ENCODE measurements at places on chromosomes 12 and 14.

- DNase-seq = no peak
Observed at GRCh38 chr12:58487678-58488161, 432.6 kb downstream of the LRIG3 start.

- DNase-seq = no peak
Observed at GRCh38 chr12:52080403-52081251, 1.1 kb downstream of the SMIM41 start.

- DNase-seq = no peak
Observed at GRCh38 chr12:65859519-65859918, 35.2 kb downstream of the HMGA2 start.

DNA sequence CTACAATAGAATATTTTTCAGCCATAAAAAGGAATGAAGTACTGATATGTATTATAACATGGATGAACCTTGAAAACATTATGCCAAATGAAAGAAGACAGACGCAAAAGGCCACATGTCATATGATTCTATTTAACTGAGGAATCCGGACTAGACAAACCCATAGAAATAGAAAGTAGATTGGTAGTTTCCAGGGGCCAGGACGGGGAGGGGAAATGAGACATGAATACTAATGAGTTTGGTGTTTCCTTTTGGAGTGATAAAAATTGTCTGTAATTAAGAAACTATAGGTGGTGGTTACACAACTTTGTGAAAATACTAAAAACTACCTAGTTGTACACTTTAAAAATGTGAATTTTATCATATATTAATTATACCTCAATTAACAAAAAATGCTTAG, 247.6 kb downstream of the BCAT1 start:
- no peak for DNase-seq

DNA sequence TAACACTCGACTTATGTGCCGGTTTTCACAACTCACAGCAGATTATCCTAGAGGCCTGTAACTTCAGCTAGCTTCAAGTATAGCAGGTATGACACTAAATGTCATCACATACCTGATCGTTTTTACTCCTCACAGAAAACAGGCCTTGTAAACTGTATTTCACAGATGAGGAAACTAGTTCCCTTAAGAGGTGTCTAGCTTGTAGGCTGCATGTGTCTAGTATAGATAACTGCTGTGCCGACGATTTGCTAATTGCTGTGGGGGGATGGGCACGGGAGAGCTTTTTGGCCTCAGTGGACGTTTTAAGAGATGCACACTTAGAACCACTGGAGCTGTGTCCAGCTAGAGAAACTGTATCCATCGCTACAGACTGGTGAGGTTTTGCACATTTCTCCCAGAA, 78.8 kb downstream of the PAPOLA start:
- no peak for DNase-seq

DNA sequence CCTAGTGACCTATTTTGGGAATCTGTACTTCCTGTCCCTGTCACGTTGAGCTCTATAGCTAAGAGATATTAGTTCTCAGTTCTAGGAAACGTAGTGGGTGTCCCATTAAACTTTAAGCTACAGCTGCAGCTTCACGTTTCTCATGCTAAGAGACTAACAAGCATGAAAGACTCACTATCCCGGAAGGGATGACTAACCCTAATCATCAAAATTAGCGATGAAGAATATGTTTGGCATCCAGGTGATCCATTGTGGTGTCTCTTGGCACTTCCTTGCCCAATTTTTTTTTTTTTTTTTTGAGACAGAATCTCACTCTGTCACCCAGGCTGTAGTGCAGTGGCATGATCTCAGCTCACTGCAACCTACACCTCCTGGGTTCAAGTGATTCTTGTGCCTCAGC, 11.0 kb upstream of the LALBA start:
- DNase-seq = no peak

- DNase-seq = no peak
Observed at GRCh38 chr14:60573943-60574495, 65.1 kb downstream of the SIX6 start.

- DNase-seq = no peak
Observed at GRCh38 chr14:76612654-76613053, 148.6 kb upstream of the VASH1 start.

DNA sequence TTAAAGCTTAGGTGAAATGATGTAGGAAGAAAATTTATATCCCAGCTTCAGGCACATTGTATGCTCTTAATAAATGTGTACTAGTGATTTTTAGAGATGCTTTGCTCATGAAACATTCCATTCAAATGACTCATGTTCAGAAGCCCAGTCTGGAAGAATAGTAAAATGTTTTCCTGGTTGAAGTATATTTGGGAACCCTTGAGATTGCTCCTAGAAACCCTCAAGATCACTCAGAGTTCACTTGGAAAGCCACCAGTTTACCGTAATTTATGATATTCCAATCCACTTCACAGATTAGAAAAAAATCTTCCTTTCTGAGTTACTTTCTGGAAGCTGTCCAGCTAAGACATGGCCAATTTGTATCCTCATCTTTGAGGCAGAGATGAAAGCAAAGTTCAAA, 186.4 kb downstream of the SYT10 start:
- no peak for DNase-seq

DNA sequence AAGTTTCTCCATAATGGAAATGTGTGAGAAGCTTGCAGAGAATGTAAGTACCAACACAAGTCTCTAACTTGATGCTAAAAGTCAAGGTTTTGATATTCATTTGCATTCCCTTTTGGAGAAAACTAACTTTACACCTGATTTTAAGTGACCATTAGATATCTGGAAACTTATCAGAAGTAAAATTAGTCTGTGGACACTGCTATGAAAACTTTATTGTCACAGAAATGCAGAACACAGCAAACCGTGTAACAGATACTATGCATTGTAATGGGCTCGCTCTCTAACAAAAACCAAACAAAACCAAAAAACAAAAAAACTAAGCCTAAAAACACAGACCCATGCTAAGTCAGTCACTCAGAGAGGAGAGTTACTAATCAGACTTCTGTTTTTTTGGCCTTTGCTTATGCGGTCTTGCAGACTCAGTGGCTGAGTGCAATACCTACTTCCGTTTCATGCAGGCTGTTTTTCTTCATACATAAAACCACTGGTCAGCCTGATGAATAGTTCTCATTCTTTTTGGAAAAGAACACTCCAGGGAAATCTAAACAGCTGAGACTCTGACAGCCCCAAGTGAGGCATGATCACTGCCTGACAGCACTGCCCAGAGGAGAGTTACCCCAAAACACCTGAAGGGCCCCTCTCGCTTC, 35.7 kb downstream of the NRDE2 start:
- DNase-seq = no peak

- DNase-seq = no peak
Observed at GRCh38 chr12:59742841-59743240, 147.0 kb downstream of the SLC16A7 start.

DNA sequence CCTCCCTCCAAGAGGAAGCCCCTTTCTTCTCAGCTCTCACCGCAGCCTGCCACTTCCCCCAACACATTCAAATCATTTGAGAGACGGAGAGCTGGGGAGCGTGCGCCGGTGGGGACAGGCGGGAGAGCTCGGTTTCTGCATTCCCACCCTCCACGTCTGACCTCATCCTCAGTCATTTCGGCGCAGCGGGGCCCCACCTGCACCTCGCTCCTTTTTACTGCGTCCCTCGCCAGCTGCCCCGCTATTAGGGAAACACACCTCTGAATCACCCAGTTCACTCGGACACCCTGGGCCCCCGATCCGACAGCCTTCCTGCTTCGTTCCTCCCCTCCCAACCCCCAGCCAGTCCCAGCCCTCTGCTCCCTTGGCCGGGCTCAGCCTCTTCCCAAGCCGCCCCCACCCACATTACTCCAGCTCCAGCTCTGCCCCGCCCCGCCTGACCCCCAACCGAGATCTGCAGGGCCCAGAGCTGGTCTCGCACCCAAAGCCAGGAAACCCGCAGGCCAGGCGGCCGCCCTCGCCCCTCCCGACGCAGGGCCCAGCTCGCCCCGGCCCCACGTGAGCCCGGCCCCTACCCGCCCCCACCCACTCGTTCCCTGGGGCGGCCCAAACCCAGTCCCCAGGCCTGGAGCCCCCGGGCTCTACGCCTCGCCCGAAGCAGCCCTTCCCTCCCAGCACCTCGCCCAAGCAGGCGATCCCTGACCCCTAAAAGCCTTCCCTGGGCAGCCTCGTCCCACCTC, 783 bp downstream of the CORO1C start:
- DNase-seq = no peak

DNA sequence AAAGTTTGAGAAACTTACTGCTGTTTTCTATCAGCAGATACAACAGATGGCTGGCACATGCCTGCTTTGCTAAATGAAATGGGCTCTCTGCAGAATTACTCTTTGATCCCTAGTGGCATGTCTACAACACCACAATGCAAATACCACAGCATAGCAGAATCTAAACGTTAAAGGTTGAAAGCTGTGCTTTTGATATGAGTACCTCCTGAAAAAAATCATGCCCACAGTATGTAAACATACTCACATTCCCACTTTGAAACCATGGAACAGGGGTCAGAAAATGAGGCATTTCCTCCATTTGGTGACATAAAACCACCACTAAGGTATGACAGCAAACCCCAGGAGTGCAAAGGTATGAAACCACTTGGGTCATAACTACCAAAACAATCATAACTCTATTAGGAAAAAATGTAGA, 7.5 kb downstream of the WIF1 start:
- DNase-seq = no peak

DNA sequence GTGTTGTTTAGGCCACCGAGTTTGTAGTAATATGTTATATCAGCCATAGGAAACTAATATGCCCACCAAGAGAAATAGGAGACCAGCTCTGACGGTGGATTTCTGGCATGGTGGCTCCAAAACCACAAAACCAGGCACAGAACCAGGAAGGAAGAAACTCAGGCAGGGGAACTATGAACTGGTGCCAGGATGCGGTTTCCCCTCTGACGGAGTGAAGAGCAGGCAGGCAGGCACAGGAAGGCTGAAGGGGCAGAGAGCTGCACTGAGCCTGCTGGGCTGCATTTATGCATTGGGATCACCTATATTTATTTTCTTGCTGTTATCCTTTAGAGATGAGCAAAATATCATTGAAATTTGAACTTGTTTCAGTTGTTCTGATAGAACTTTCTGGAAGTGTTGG, 479.4 kb downstream of the VRK1 start:
- DNase-seq = no peak

GRCh38 chr14:104786091-104786586, 9.4 kb downstream of the AKT1 start:
- no peak for DNase-seq

DNA sequence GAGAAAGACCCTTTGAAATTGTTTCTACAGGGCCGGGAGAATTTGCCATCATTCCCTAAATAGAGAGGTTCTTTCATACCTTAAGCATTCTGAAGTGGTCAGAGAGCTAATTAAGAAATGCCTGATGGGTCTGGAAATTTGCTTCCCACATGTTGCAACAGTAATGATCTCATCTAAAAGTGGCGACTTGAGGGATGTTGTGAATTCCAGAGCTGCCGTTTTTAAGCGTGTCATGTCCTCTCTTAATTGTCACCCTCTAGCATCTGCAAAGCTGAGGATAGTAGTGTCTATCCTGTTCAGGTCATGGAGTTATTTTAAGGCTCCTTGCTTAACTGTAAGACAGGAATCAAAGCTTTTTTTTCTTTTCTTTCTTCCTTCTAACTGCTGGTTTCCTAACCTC, 60.4 kb downstream of the FOS start:
- DNase-seq = no peak

DNA sequence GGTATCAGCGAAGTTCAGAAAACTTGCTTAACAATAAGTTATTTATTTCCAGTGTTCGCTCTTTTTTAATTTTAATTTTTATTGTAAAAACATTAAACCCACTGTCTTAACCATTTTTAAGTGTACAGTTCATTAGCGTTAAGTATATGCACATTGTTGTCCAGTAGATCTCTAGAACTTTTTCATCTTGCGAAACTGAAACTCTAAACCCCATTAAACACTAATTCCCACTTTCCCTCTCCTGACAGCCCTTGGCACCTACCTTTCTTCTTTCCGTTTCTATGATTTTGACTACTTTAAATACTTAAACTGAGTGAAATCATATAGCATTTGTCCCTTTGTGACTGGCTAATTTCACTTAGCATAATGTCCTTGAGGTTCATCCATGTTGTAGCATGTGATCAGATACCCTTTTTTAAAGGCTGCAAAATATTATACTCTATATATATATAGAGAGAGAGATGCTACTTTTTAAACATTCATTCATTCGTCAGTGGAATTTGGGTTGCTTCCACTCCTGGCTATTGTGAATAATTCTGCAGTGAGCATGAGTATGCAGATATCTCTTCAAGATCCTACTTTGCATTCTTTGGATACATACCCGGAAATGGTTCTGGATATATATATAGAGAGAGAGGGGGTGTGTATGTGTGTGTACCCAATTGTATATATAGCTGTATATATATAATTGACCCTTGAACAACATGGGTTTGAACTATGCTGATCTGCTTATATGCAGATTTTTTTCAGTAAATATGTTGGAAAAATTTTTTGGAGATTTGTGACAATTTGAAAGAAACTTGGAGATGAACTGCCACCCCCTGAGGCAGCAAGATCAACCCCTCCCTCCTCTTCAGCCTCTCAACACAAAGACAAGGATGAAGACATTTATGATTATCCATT, 74.7 kb upstream of the EVL start:
- no peak for DNase-seq

- no peak for DNase-seq
Observed at GRCh38 chr12:6970096-6970527, 352 bp downstream of the PHB2 start.

DNA sequence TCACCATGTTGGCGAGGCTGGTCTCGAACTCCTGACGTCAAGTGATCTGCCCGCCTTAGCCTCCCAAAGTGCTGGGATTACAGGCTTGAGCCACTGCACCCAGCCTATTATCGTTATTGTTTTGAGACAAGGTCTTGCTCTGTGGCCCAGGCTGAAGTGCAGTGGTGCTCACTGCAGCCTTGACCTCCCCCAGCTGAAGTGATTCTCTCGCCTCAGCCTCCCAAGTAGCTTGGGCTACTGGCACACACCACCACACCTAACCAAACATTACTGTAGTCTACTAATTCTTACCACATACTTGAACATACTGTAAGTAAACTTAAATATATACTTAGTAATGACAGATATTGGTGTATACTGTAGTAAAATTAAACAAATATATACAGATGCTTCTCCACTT, 4.5 kb upstream of the CDCA4 start:
- DNase-seq = no peak

DNA sequence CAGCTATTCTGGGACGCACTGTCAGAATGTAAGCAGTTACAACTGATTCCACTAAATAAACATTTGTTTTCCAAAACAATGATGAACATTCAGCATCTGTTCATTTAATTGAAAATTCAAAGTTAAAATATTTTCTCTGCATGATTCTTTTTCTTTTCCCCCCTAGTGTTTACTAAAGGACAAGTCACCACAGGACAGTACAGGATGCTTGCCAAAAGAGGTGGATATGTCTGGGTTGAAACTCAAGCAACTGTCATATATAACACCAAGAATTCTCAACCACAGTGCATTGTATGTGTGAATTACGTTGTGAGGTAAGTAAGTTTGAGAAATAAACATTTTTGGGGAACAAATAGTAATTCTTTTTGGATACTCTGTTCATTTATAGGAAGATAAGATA, 28.2 kb upstream of the SNAPC1 start:
- no peak for DNase-seq

GRCh38 chr14:54138354-54139038, 181.9 kb upstream of the BMP4 start:
- DNase-seq = no peak
